DMS53 (cell line): ENCODE measurements at places on chromosomes 11 and 22.
A peak's percentile ranks its signal among the peaks of the same experiment; 100 is the strongest.

DNA sequence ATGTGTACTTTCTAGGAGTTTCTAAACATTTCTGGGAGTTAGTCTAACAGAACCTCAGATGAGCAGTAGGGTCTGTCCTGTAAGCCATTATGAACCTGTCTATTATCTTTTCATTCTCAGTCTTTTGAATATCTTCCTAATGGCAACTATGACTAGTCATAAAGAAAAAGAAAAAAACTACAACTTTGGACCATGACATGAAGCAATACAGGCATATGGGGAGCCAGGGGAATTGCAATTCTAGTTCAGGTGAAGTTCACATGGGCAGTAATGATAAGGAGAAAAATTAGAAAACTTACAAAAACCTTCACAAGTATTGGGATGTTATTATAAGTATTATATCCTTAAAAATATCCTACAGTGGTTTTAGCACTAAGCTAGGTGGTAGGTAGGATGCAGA is 649.0 kb upstream of the ANO5 start:
- no peak for DNase-seq

GRCh38 chr11:34251589-34251980 is 106.2 kb downstream of the ABTB2 start:
- DNase-seq: no peak

- no peak for DNase-seq
Measured at GRCh38 chr11:19868281-19868821, 155.7 kb downstream of the NAV2 start.

- DNase-seq: no peak
Measured at GRCh38 chr11:125790825-125791224, 2.9 kb downstream of the PATE3 start.

GRCh38 chr11:43447151-43447550 is 88.4 kb downstream of the TTC17 start:
- DNase-seq: no peak

GRCh38 chr11:6968816-6969215 is 42.6 kb downstream of the ZNF215 start:
- DNase-seq: no peak

DNA sequence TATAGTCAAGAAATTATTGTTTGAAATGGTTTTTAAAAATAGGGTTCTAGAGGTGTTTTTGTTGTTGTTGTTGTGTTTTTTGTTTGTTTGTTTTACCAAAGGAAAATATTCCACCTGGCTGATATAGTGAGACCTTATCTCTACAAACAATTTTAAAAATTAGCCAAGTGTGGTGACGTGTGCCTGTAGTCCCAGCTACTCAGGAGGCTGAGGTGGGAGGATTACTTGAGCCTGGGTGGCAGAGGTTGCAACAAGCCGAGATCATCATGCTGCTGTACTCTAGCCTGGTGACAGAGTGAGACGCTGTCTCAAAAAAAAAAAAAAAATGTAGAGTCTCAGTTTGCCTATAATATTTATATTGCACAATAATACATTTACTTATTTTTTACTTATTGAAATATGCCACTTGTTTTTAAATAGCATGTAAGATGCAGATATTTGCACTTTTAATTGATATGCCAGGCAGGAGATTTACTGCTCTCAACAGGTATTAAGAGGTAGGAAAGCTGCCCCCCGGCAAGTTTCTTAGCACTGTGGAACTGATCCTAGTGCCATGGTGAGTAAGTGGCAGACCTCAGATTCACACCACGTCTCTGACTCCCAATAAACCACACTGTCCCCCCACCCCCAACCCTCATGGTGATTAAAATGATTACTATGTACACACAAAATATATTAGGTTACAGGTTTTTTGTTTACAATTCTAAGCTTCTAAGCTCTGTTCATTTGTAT is 157.4 kb downstream of the TEAD1 start:
- peak; percentile 58 for DNase-seq

DNA sequence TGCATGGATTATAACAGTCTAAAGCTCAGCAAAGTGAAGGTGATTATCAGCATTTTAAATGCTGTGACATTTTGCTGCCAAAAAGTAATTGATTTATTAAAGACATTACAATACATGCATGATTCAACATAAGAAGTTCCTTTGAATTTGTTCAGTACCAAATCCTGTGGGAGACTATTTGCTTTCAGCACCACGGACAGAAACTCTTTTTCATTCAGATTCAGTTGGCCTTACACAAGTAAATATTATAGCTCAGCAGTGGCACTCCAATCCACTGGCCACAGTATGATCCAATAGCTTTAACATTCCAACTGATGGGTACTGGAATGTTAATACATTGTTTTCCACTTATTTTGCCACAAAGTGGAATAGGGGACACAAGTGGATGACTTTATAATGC is 806.7 kb downstream of the NTM start:
- peak; percentile 36 for DNase-seq

- DNase-seq: no peak
Measured at GRCh38 chr11:74685905-74686304, 45.3 kb downstream of the CHRDL2 start.

- no peak for DNase-seq
Measured at GRCh38 chr11:8285228-8285627, 21.6 kb upstream of the LMO1 start.
